ENCODE measurements at places on chromosomes 6 and 20. TPM values are rescaled to one million over a fixed set of nuclear protein-coding genes. Genes with fewer than 3 reads are reported as not detected.

Gene TMEM217
- total RNA-seq, result 4.6 TPM

Gene EYS
- 1.6 TPM for total RNA-seq

Gene CYP39A1
- total RNA-seq, result 7.2 TPM

Gene ADA
- total RNA-seq, result 6.0 TPM

Gene PACRG
- total RNA-seq, result not detected

Gene RIPOR3
- not detected for total RNA-seq

Gene PTP4A1
- total RNA-seq, result 239 TPM

DNA sequence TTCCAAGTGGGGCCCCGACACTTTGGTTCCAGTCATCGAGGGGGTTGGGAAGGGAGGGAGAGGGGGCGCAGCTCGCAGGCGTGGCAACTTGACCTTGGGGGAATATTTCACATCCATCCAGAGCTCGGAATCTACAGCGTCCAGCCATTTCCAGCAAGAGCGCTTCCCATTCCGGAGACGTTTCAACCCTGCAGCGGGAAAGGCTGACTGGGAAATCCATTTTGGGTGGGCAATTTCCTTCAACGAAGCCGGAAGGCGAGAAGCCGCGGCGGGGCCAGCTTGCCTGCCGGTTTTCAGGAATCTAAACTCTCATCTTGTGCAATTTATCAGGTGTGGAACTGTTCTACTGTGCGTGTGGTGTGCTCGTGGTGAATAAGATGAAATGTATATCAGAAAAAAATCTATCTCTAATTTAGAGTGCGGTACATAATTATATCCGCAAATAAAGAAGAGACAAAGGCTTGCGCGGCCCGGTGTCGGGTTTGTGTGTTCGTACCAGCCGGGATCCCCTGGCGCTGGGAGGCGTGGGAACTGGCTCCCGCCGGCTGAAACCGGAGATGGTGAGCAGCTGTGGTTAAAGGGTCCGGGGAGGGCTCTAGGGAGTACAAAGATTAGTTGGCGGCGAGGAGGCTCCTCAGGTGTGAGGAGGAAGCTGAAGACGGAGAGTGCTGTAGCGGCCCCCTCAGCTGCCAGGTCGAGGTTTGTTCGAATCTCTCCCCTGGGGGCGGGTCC, 4.8 kb downstream of the SLC32A1 start:
- DNase-seq, result no peak
- no peak overlapping the region for H3K4me3 ChIP-seq
- peaks cover 93% of the 10 kb centered on the region for H3K27me3 ChIP-seq
- H3K36me3 ChIP-seq, result no peaks in the 10 kb centered on the region
- H3K27ac ChIP-seq, result no peak overlapping the region

GRCh38 chr6:22643780-22644179, 74.4 kb downstream of the HDGFL1 start:
- H3K4me3 ChIP-seq, result no peak overlapping the region
- H3K36me3 ChIP-seq, result no peaks in the 10 kb centered on the region
- no peak overlapping the region for H3K27ac ChIP-seq
- H3K4me1 ChIP-seq, result no peaks in the 10 kb centered on the region
- H3K27me3 ChIP-seq, result no peaks in the 10 kb centered on the region

DNA sequence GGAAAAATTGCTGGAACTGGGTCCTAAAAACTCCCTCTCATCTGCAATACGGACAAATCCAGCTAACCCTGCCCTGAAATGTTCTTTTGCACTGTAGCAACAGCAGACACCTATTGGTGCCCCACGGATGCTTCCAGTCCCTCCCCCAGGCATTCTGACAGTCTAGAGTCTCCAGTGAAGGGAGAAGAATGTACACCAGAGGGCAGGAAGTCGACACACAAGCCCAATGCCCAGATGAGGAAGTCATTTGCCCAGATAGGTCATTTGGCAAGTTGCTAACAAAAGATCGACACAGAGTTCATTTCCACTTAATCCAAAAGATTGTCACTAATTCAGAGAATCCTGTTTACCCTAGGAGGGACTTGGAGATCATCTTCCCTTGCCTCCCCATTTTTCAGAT, 293.0 kb upstream of the PRDM1 start:
- no peaks in the 10 kb centered on the region for H3K36me3 ChIP-seq
- no peak overlapping the region for H3K4me3 ChIP-seq
- DNase-seq, result peak; percentile 62
- H3K27ac ChIP-seq, result no peak overlapping the region

DNA sequence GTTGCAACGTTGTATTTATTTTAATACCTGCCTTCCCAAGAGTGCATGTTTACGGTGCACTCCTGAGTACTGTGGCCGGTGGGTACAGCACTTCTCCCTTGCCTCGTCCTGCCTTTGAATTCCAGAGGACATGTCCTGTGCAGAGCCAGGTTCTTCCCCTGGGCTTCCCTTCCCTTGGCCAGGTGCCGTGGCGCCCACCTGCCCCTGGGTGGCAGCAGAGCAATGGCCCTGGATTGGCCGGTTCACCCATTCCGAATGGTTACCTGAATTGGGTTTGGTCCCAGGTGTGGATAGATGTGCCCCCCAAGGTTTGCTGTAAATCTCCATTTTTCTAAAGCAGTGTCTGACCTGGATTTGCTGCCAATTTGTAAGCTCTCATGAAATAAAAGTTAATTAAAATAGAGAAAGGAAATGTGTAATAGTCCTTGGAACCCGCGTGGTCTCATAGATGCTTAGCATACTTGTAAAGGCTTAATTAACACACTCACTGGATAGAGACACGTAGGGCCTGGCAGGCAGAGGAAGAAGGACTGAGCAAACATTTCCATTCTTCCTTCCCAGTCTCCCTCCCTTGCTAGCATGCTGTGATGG, 40.6 kb downstream of the DTD1 start:
- peak; percentile 30 for DNase-seq
- no peaks in the 10 kb centered on the region for H3K4me1 ChIP-seq
- H3K27ac ChIP-seq, result no peak overlapping the region
- no peak overlapping the region for H3K4me3 ChIP-seq

- no peaks in the 10 kb centered on the region for H3K4me1 ChIP-seq
- H3K4me3 ChIP-seq, result no peak overlapping the region
- no peaks in the 10 kb centered on the region for H3K36me3 ChIP-seq
Observed at GRCh38 chr6:159343709-159344108, 174.5 kb downstream of the FNDC1 start.

- no peaks in the 10 kb centered on the region for H3K36me3 ChIP-seq
- no peaks in the 10 kb centered on the region for H3K27me3 ChIP-seq
- H3K27ac ChIP-seq, result no peak overlapping the region
- no peak overlapping the region for H3K4me3 ChIP-seq
- DNase-seq, result no peak
Observed at GRCh38 chr6:113089056-113089455, 741.9 kb downstream of the RFPL4B start.

GRCh38 chr20:10573273-10573950, 100.4 kb downstream of the JAG1 start:
- H3K4me1 ChIP-seq, result peaks cover 6% of the 10 kb centered on the region
- H3K27me3 ChIP-seq, result no peaks in the 10 kb centered on the region
- no peak for DNase-seq
- H3K36me3 ChIP-seq, result peaks cover 4% of the 10 kb centered on the region
- H3K27ac ChIP-seq, result no peak overlapping the region

DNA sequence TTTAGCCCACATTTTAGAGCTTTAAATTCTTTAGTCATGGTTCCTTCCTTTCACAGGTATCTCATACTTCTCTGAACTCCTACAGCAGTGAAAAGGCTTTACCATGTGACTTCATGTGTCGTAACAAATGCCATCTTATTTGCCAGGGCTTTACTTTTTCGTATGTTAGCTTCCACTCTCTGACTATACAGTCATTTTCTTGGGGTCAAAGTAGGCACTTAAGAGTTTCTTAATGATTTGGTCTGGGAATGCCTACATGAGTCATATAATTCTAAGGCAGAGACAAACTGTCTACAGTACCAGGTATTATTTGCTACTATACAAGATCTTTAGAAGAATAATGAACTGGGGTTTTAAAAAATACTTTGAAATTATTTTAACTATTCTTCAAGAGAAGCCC, 15.0 kb downstream of the RAB23 start:
- peaks cover 4% of the 10 kb centered on the region for H3K4me1 ChIP-seq
- no peak overlapping the region for H3K4me3 ChIP-seq
- peak; percentile 47 for DNase-seq
- peaks cover 11% of the 10 kb centered on the region for H3K36me3 ChIP-seq
- H3K27me3 ChIP-seq, result no peaks in the 10 kb centered on the region
- H3K27ac ChIP-seq, result no peak overlapping the region

DNA sequence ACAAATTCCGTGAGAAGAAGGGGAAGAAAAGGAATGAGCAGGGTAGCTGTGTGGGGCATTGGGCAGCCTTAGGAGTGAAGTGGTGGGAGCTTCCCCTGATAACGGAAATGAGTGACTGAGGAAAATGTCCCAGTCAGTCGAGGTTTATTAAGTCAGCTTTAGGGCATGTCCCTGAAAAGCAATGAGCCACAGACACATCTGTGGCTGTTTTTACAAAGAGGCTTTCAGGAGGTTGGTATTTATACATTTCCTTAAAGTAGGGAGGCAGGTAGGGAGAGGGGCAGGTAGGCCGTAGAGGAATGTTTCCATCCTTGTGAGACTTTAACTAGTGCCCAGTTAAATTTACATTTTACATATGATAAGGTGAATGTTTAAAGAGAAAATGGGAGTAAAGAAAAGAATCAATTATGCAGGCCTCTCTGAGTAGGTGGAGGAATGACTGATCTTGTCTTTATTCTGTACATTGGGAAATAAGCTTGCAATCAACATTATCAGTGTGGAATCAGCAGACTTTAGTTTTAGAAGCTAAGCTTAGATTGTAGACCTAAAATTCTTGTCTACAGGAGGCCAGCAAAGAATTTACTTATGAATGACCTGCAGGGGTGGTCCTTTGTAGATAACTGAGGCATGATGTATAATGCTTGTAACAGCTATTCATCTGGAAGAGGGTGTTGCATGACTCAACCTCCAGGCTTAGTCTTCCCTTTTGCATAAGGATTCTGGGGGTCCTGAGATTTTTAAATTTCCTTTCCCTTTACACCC, 18.5 kb downstream of the SLC22A2 start:
- H3K27me3 ChIP-seq, result no peaks in the 10 kb centered on the region
- peaks cover 17% of the 10 kb centered on the region for H3K4me1 ChIP-seq
- no peaks in the 10 kb centered on the region for H3K36me3 ChIP-seq
- no peak for DNase-seq
- H3K4me3 ChIP-seq, result no peak overlapping the region

- H3K4me1 ChIP-seq, result no peaks in the 10 kb centered on the region
- no peak for DNase-seq
- H3K36me3 ChIP-seq, result no peaks in the 10 kb centered on the region
- peaks cover 14% of the 10 kb centered on the region for H3K27me3 ChIP-seq
- H3K27ac ChIP-seq, result no peak overlapping the region
Observed at GRCh38 chr6:166712286-166713228, 85.5 kb upstream of the RPS6KA2 start.

DNA sequence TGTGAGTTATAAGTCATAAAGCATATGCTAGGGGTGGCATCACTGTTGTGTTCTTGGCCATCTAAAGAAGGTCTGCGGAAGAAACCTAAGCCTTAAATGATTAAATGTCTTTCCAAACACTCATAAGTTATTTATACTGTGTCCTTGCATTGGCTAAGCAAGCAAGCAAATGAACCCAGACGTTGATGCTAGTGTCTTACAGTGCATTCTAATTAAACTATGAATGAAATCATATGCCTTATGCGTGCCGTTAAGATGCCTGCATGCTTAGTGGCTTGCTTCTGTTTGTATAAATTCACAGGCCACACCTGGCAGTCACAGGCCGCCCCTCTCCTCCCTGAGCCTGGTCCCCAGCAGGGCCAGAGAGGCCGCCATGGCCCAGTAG, 49.9 kb downstream of the RIN2 start:
- H3K27ac ChIP-seq, result no peak overlapping the region
- H3K36me3 ChIP-seq, result no peaks in the 10 kb centered on the region
- no peaks in the 10 kb centered on the region for H3K27me3 ChIP-seq
- peaks cover 11% of the 10 kb centered on the region for H3K4me1 ChIP-seq

DNA sequence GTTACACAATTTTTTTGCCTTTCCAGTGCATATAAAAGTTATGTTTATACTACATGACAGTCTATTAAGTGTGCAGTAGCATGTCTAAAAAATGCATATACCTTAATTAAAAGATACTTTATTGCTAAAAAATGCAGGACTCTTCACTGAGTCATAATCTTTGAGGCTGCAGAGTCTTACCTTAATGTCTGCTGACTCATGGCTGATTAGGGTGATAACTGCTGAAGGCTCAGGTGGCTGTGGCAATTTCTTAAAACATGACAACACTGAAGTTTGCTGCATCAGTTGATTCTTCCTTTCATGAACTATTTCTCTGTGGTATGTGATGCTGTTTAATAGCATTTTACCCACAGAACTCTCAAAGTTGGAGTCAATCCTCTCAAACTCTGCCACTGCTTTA, 19.1 kb downstream of the ZSCAN23 start:
- H3K27ac ChIP-seq, result no peak overlapping the region
- H3K27me3 ChIP-seq, result no peaks in the 10 kb centered on the region
- DNase-seq, result no peak
- peaks cover 6% of the 10 kb centered on the region for H3K4me1 ChIP-seq
- no peak overlapping the region for H3K4me3 ChIP-seq
- peaks cover 31% of the 10 kb centered on the region for H3K36me3 ChIP-seq

DNA sequence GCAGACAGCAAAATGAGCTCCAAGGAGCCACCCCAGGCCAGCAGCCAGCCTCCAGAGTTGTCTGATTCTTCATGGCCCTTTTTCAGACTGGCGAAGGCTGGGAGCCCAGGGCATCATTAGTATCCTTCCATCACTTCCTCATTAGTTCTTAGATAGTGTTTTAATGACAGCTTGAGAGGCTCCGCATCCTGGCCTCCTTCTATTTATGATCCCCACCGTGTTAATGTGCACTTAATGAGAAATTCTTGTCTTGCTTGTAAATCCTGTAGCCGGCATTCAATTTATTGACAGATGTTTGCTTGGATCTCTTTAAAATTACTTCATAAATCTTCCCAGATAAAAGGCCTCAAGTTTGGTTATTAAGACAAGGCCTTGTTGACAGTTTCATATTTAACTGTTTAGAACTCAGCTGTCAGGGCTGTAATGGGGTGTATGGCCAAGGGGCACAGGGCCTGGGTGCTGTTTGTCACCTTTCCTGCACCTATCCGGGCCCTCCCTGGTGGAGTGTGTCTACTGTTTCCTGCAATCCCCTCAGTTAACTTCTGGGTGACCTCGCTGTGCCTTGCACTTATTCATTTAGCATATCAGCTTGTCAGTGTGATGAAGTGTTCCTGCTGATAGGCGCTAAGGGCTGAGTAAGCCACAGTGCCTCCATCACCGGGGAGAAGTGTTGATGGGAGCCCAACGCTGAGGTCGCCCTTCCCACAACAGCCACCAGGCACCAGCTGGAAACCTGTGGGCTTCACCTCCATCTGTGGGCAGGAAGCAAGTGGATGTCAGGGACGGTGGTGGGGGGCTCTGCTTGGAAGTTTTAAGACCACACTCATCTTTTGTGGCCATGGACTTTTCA, 169.3 kb downstream of the TSHZ2 start:
- H3K36me3 ChIP-seq, result no peaks in the 10 kb centered on the region
- H3K27me3 ChIP-seq, result no peaks in the 10 kb centered on the region
- no peak overlapping the region for H3K27ac ChIP-seq
- H3K4me1 ChIP-seq, result no peaks in the 10 kb centered on the region
- no peak for DNase-seq
- H3K4me3 ChIP-seq, result no peak overlapping the region

GRCh38 chr6:18431581-18431980, 44.4 kb downstream of the RNF144B start:
- H3K4me3 ChIP-seq, result peak overlapping the region; percentile 0

- DNase-seq, result no peak
- peaks cover 16% of the 10 kb centered on the region for H3K27me3 ChIP-seq
- peaks cover 15% of the 10 kb centered on the region for H3K4me1 ChIP-seq
- no peak overlapping the region for H3K27ac ChIP-seq
- no peak overlapping the region for H3K4me3 ChIP-seq
- no peaks in the 10 kb centered on the region for H3K36me3 ChIP-seq
Observed at GRCh38 chr20:57003012-57003411, 263.4 kb downstream of the BMP7 start.

Measured in MCF 10A (cell line).